ENCODE measurements at places on chromosomes 4 and X.

- DNase-seq: no peak
Measured at GRCh38 chr4:139845453-139846093, 180.0 kb downstream of the MGST2 start.

DNA sequence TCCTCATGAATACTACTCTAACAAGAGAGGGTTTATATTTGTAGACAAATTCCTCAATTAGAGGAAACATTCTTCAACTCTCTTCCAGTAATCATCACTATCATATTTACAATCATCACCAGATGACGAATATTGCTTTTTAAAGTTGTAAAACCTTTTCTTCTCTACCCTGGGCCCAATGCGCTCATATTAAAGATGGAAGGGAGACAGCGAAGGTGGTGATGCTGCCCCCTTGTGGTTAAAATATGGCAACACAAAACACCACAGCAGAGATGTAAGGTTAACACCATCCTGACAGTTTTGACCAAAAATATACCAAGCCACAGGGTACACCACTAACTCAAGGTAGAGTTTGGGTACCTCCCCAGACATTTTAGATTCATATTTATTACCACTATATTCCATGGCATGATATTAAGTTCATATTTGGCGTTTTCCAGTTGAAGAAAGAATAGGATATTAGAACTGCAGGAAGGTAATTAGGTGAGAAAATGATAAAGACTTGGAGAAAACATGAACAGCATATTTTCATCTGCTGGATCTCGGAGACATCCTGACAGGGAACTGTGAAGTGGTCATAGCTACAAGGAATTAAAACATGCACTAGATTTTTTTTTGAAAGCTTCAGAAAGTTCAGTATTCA lies 72.8 kb downstream of the SLC9A7 start:
- DNase-seq: peak; percentile 28

GRCh38 chrX:11764602-11765067 lies 6.6 kb downstream of the MSL3 start:
- no peak for DNase-seq

GRCh38 chrX:127459790-127460189 lies 592.4 kb downstream of the ACTRT1 start:
- no peak for DNase-seq

DNA sequence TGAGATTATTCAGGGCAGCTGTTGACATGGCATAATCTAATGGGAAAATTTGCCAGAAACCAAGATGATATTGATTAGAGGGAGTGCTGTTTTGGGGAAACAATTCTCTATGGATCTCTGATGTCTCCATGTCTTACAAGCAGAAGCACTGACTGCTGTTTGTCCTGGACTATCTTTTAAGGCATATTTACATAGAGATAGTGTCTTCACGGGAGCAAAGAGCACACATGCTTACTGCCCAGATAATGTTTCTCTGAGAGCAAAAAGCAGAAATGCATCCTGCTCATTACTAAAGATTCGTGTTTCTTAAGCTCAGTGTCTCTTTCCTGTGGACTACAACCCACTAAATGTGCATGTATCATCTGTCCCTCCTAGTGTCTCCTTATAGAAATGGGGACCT lies 41.3 kb upstream of the GLRA3 start:
- DNase-seq: no peak

DNA sequence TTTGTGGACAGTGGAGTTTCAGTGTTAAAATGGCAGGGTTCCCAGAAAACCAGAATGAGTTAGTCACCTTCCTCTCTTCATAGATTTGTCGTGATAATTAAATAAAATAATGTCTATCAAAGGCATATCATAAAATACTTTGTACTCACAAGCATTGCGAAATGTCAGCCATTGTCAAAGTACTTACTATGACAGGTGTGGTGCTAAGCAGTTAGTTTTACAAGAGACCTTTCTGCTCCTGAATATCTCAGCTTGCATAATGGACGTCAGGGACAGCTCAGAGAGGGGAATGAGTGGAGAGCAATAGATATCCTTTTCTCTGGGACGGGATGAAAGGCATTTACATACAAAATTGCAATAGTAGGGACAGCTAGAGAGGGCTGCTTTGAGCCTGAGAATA lies 560.9 kb downstream of the KCNIP4 start:
- no peak for DNase-seq

DNA sequence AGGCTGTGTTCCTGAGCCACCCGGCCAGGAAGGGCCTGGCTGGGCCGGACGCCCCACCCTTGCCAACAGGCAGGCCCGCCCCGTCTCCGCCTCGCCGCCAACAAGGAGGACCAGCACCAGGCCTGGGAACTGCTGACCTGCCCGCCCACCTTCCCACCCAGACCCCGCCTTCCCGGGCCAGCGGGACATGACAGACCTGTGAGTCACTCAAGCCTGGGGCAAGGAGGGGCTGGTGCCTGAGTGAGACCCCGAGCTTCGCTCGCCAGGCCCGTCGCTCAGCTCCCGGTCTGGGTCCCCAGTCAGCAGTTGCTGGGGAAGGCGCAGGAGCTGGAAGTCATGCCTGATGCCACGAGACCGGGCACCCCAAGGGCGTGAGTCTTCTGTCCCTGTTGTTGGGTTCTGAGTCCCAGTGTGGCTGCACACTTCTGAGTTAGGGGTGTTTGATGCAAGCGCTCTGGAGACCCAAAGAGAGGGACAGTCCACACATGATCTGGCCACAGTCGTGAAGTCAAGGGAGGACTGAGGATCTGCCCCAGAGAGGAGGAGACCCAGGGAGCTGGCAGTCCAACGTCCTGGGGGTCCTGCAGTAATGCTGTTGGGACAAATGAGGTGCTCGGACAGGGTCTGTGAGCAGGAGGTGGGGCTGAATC lies at the start of gene DNASE1L1:
Gene DNASE1L1 (minus strand): TSS at position 33 of the 650 bp plus-strand sequence. CDS start 3,686 bp downstream, outside the sequence.
- DNase-seq: no peak

GRCh38 chr4:44671636-44672035 lies 6.6 kb upstream of the GUF1 start:
- no peak for DNase-seq

- no peak for DNase-seq
Measured at GRCh38 chrX:97306771-97307470, 423.2 kb downstream of the RPA4 start.

- no peak for DNase-seq
Measured at GRCh38 chr4:54547299-54548097, 110.3 kb upstream of the KIT start.

DNA sequence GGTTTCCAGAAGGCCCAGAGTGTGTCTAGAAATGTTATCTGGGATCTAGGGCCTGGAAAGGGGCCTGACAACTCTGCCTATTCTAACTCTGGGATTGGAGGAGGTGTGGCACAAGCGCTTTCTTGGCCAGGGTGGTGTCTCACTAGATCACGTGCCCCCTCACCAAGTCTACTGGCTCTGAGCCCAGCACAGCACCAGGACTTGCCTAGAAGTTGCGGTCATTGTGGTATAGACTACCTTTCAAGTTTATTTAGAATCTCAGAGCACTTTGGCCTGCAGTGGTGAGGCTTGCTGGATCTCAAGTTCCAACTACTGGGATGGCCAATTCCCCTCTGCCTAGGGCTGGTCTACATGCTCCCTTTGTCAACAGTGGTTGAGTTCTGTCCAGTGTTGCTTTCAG lies 223.3 kb upstream of the MAGEB2 start:
- no peak for DNase-seq

DNA sequence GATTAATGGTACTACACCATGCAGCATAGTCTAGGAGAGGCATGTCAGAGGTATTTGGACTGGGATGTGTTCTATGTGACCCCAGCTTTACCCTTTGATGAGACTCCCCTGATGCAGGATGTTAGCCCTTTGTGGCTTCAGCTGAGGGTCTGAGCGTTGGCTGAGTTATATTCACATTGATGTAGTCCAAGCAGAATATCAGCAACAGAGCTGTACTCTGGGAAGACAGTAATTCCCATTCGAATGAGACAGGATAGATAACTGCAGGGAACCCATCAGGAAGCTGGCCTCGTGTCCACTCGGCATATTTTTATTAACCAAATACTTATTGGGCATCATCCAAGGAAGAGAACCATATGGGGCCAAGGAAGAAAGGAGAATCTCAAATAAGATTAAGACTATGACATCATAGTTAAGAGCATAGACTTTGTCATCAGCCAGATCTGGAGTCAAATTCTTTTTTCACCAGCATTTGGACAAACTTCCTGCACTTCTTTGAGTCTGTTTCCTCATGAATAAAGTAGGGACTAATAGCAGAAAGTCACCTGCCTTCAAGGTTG lies 198.1 kb downstream of the SOWAHB start:
- no peak for DNase-seq

DNA sequence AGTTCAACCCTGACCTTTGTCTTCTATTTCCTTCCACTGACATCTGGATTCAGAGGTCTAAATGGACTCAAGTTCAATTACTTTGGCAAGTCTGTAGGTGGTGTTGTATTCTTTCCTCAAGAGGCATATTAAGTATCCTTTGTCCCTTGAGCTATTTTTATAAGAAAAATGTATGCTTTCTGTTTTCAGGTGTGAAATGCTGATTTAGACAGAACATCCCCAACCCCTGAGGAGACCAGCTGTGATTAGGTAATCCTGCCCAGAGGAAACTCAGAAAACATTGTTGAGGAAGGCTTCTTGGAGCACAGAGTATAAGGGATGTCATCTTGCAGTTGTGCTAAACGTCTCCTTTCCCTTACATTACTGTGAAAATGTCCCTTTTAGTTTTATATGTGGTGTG lies 46.6 kb upstream of the EGFL6 start:
- no peak for DNase-seq

GRCh38 chr4:94446386-94446785 lies 5.4 kb upstream of the PDLIM5 start:
- DNase-seq: no peak

DNA sequence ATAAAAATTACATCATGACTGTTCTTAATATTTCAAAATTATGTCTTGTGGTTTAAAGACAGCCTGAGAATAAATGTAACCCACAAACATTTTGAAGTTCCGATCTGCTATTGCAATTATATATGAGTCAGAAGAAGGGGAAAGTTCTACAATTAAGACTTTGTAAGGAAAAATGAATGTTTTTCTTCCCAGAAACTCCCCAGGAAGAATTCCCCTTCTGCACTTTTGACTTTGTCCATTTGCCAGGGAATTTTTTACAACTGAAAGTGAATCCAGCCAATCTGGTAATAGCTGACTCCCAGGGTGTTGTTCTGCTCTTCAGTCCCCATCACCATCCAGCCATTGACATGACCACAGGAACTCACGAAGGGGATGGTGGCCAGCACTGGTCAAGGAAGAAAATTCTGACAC lies 61.6 kb upstream of the NOCT start:
- no peak for DNase-seq

DNA sequence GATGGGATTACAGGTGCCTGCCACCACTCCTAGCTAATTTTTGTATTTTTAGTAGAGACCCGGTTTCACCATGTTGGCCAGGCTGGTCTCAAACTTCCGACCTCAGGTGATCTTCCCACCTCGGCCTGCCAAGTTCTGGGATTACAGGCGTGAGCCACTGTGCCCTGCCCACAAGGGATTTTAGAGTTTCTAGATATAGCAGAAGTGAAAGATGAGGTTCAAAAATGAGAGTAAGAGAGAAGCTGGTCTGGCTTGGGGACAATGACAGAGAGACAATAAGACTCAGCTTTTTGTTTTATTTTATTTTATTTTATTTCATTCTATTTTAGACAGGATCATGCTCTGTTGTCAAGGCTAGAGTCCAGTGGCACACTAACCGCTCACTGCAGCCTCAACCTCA lies 30.6 kb downstream of the TRIM61 start:
- DNase-seq: no peak

DNA sequence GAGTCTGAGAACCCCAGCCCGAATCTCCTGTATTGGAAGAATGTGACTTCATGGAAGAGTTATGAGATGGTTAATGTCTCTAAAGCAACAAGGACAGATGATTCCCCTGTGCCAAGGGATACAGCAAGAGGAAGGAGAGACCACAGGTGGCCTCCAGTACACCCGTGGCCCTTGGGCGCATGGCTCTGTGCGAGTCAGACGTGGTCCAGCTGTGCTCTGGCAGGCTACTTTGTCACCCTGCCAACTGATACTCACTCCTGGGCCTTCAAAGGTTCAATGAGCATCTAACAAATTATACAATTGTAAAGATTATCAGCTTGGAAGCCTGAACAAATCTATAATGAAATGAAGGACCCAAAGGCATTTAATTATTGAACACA lies 71.7 kb downstream of the NYX start:
- DNase-seq: no peak

DNA sequence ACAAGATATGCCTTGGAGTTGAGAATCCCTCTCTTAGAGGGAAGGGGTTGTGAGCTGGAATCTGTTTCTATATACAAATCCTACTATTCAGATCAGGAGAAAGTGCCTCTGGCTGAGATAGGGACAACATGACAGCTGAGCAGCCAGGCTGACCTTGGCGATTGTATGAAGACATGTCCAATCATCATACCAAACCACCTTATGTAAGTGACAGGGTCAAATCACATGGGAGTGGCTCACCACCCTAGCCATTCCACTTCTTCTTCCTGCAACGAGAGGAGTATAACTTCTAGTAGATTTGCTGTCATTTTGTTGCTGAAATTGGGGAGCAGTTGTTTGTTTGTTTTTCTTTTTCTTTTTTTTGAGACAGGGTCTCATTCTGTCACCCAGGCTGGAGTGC lies 48.3 kb upstream of the TMEM150C start:
- DNase-seq: no peak

DNA sequence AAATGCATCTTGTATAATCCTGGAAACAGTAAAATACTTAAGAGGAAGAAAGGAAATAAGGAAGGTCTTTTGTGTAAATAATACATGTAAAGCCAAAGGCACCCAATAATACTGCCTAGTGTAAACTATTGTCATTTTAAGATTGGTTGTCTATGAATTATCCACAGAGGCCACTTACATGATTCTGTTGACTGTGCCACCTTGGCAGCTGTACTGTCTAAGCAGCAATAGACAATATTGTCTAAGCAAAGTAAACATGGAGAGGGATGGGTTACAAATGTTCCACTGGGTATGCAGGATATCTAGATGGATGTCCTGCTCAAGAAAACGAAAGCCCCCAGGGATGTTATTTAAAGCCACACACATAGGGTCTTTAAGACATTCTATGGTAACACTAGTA lies 19.4 kb downstream of the BEND4 start:
- no peak for DNase-seq

DNA sequence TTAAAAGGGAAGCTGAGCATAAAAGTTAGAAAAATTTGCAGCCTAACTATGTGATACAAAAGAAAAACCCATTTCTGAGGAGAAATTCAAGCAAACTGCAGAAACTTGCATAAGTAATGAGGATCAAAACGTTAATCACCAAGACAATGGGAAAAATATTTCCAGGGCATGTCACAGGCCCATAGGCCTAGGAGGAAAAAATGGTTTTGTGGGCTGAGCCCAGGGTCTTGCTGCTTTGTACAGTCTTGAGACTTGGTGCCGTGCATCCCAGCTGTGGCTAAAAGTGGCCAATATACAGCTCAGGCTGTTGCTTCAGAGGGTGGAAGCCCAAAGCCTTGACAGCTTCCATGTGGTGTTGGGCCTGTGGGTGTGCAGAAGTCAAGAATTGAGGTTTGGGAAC lies 37.7 kb upstream of the ADAMTS3 start:
- DNase-seq: no peak

GRCh38 chr4:187301923-187302322 lies 578.3 kb upstream of the FAT1 start:
- no peak for DNase-seq

- no peak for DNase-seq
Measured at GRCh38 chr4:173236301-173236700, 67.7 kb downstream of the GALNT7 start.
